ENCODE measurements at places on chromosomes 13 and 19.

DNA sequence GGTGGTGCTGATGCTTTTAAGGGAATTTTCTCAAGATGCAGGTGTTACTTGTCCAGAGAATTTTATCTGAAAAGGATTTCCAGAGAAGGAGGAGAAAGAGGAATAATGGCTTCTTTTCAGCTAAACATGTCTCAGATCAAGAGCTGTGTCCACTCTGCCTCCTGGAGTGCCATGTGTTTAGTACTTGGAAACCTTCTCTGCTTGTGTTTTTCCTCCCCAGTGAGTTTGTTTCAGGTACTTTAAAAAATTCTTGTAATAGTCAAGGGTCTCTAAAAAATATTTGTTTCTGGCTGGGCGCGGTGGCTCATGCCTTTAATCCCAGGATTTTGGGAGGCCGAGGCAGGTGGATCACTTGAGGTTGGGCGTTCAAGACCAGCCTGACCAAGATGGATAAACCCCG, 22.7 kb downstream of the ZNF431 start:
- DNase-seq: no peak

DNA sequence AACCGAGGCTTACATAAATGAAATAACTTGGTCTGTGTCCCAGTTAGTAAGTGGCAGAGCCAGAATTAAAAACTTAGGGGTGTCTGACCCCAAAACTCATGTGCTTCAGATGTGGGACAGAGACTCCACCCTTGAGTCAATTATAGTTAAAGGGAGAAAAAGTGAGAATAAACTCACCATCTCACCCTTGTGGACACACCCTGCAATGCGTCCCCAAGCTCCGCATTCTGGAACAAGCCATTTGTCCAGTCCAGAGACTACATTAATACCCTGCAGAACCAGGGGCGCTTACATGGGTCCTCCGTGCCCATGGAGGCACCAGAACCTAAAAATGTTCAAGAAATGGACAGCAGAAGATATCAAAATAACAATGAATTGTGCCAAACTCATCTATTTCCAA, 207.0 kb upstream of the ZNF507 start:
- no peak for DNase-seq

- DNase-seq: no peak
Observed at GRCh38 chr13:32976056-32976805, 40.0 kb upstream of the KL start.

DNA sequence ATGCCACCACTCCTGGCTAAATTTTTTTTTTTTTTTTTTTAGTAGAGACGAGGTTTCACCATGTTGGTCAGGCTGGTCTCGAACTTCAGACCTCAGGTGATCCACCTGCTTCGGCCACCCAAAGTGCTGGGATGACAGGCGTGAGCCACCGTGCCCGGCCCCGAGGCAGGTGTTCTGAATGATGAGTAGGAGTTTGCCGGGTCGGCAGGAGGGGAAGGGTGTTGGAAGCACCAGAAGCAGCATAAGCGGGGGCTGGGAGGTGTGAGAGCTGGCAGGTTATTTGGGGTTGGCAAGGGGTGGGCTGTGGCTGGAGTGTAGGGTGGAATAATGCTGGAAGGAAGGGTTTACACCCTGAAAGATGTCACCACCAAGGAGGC, 1.8 kb downstream of the SPPL2B start:
- DNase-seq: no peak

GRCh38 chr13:72864142-72865011, 82.4 kb downstream of the PIBF1 start:
- no peak for DNase-seq

DNA sequence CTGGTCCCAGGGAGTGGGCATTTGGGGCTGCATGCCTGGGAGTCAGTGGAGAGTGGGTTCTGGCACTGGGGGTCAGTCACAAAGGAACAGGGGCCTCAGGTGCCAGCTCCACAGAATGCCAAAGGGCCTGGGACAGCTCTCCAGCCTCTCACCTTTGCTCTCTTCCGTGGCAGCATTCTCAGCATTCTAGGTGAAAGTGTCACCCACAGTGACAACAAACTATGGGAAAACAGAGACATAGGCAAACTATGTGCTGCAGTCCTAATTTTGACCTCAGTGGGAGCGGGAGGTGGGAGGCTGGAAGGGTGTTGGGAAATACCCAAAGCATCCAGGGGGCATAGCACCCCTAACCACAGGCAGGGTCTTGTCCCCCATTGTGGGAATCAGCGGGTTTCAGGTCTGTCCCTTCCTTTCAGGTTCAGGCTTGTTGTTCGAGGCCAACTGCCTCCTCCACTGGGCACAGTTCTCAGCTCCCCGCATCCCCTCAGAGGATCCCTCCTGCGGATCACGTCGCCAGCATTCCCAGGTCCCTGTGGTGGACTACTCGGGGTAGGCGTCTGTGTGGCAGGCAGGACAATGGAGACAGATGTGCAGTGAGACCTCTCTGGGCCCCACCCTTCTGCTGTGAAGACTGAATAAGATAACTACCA, 52.4 kb downstream of the TSHZ3 start:
- no peak for DNase-seq

DNA sequence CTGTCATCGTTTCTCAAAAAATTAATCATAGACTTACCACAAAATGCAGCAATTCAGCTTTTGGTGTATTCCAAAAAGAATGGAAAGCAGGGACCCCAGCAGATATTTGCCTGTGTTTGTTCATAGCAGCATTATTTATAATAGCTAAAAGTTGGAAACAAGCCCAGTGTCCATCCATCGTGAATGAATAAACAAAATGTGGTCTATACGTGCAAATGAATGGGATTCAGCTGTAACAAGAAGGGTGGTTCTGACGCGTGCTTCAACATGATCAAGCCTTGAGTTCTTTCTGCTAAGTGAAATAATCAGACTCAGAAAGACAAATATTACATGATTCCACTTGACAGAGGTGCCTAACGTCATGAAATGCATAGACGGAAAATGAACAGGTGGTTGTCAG, 36.4 kb downstream of the PSG11 start:
- DNase-seq: no peak

- DNase-seq: no peak
Observed at GRCh38 chr19:46150606-46151005, 2.6 kb downstream of the IGFL2 start.

GRCh38 chr19:38162632-38163031, 61.4 kb downstream of the DPF1 start:
- DNase-seq: no peak

DNA sequence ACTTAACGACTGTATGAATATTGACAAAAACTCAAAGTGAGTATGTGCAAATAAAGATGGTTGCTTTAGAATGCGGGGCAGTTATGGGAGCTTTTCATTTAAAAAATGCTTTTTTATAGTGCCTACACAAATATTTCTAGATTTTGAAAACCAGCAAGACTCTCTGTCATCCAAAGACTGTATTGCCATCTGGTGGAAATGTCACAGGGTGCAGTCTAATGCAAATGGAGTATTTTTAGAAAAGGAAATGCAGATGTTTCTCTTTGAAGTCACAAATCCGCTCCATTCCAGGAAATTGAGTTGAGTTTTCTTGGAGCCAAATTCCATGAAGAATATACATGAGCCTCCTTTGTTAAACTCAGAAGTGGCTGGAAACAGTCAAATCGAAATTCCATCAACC, 2.3 kb upstream of the C1QTNF9B start:
- DNase-seq: no peak

DNA sequence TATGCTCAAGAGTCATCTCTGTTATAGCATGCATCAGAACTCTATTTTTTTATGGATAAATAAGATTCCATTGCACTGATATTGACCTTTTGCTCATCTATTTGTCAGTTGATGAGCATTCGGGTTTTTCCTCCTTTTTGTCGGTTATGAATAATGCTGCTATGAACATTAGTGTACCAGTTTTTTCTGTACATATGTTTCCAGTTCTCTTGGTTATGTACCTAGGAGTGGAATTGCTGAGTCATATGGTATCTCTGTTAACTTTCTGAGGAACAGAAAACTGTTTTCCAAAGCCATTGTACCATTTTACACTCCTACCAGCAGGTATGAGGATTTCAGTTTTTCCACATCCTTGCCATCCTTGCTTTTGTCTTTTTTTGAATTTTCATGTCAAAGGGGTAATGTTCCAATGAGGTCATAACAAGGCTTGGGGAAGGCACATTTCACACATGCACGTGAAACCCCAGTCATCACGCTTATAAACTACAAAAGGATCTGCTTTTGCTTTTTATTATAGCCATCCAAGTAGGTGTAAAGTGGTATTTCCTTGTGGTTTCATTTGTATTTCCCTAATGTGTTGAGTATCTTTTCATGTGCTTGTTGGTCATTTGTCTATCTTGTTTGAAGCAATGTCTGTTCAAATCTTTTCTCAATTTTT, 14.6 kb downstream of the KBTBD7 start:
- no peak for DNase-seq

DNA sequence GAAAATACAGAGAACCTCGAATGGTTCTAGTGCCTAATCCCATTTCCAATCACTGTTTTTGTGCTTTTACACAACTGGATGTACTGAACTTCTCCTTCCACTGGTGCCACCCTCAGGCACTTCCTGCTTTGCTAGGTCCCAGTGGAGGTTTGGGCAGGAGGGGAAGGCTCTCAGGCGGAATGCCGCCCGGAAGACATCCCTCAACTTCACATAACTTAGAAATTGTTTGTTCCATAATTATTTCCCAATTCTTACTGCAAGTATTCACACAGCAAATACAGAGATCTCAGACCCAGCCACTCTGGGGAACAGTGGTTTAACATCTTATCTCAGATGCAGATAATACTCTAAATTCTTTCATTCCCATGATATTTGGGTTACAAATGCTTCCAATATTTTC, 195.7 kb upstream of the IPO5 start:
- DNase-seq: no peak

All from esophagus squamous epithelium (tissue), 5 donors.